Stimulated activated CD4-positive, alpha-beta T cell treated with anti-CD3 and anti-CD28 coated beads, Interleukin-15, amount 100 ng/mL, for 1 hour (primary cell): ENCODE measurements at places on chromosomes 2 and 18.

DNA sequence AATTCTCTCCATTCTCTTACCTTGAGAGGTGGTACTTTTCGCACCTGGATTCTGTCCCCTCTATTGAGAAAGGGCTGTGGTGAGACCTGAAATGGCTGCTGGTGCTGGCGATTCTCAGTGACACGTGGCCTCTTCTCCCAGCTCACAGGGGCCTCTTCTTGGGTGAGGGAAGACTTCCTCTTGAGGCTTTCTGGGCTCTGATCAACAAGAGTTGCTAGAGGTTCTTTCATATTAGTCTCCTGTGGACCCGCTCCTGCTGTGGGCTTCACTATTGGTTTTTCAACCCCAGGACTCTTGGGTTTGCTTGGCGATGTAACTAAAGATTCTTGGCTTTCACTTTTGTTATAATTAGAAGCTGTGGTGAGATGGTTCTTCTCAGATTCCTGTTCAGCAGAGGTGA lies 76.3 kb upstream of the DTNB start:
- no peak for DNase-seq

GRCh38 chr2:200860092-200860795 lies 4.2 kb downstream of the CLK1 start:
- no peak for DNase-seq

GRCh38 chr2:127389778-127390435 lies 2.1 kb upstream of the MAP3K2 start:
- DNase-seq, result no peak

DNA sequence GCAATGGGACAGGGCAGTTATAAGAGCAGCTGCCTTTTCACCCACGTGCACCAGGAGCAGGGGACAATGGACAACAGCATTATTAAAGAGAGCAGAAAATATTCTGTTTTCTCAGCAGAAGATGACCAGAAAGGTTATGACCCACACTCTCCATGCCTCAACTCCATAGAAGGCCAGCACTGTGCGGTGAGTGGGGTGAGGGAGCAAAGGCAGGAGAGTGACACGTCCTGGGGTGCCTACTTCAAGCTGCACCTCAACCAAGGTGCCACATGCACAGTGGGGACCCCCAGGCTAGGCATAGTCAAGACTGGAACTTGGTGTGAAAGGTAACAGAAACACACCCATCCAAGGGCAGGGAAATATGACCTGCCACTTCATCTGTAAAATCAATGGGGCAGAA lies 50.4 kb downstream of the POLR1A start:
- no peak for DNase-seq

GRCh38 chr2:238810321-238810720 lies 37.6 kb upstream of the TWIST2 start:
- no peak for DNase-seq

DNA sequence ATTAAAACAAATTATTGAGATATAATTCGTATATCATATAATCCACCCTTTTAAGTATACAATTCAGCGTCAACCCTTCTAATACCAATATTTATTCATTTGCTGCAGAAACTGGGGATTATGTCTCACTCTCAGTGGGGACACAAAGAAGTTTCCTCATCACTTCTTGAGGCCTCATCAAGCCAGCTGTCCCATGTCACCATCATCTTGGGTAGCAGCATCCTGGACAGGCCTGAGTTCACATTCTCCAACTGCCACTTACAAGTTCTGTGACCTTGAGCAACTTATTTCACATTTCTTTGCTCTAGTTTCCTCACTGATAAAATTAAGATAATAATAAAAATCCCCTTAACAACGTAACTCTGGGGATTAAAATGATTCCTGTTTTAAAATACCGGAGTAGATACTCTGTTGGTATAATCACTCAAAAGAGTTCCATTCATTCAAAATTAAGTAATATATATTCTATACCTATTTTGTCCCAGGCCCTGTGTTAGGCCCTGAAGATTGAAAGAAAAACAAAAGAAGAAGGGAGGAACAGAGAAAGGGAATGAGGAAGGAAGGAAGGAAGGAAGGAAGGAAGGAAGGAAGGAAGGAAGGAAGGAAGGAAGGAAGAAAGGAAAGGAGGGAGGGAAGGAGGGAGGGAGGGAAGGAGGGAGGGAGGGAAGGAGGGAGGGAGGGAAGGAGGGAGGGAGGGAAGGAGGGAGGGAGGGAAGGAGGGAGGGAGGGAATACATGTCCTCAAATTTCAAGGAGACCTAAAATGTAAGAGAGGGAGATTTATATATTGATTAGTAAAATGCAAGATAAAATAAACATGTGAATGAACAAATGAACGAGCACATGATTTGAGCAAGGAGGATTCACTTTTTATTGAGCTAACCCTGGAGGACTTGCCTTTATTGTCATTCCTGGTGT lies 42.4 kb downstream of the NCKAP5 start:
- no peak for DNase-seq

DNA sequence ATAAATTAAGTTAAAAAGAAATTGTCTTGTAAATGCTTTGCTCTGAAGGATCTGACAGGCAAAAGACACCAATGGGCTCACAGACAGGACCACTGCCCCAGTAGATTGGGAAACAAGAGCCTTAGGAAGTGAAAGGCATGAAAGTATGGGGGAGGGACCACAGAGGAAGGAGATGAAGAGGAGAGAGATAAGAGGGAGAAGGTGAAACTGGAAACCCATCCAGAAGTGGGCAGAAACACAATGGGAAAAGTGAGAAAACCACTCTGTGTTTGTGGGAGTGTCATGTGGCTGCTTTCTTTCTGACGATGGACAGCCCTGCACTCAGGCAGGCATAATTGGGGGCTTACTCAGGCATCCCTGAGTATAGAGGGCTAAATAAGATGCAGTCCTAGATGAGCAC lies 101.5 kb upstream of the STON1 start:
- no peak for DNase-seq

DNA sequence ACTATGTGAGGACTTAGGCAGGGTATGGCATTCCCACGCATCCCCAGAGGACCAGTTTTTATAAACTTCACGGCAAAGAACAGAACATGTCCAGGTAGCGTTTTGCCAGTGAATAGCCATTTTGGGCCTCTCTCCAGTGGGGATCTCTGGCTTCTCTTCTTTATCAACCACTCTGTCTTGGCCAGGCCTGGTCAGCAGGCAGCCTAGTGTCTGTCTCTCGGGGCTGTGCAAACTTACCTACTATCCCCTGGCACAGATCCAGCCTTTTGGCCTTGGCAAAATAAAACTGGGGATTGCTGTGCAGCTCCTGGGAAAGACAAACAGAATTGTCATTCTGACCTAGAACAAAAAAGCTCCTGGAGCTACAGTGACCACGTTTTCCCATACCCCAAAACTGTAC lies 14.5 kb downstream of the CAPN14 start:
- no peak for DNase-seq

- no peak for DNase-seq
Observed at GRCh38 chr18:24964216-24964615, 387.8 kb downstream of the ZNF521 start.

DNA sequence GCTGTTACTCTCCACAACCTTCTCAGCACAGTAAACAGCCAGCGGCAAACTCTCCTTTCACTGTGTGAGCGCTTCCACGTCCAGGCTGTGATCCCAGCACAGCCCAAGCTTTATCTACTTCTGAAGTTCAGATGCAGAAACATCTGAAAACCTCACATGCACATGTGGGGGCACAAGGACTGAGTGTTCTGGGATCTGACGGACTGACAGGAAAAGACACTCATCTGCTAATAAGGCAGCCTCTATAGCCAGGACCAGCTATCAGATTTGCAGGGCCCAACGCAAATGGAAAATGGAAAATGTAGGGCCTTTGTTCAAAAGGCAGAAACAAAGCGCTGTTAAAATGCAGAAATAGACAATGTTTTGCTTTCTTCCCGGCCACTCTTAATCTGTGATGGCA lies 133.8 kb upstream of the ARHGAP28 start:
- no peak for DNase-seq

GRCh38 chr2:118148133-118148532 lies 59.9 kb downstream of the INSIG2 start:
- no peak for DNase-seq

DNA sequence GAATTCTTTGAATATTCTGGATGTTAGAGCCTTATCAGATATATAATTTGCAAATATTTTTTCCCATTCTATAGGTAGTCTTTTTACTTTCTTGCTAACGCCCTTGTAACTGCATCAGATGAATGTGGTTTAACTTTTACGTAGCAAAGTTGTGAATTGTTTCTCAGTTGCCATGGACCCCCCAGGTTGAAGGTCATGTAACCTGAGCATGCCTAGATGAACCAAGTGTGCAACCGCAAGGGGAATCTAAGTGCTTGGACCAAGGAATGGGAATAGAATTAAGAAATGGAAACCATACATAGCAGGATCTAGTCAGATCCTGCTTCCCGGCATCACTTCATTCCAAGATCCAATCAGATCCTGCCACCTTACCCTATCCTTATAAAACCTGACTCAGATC lies 65.1 kb upstream of the TNP1 start:
- DNase-seq, result no peak

DNA sequence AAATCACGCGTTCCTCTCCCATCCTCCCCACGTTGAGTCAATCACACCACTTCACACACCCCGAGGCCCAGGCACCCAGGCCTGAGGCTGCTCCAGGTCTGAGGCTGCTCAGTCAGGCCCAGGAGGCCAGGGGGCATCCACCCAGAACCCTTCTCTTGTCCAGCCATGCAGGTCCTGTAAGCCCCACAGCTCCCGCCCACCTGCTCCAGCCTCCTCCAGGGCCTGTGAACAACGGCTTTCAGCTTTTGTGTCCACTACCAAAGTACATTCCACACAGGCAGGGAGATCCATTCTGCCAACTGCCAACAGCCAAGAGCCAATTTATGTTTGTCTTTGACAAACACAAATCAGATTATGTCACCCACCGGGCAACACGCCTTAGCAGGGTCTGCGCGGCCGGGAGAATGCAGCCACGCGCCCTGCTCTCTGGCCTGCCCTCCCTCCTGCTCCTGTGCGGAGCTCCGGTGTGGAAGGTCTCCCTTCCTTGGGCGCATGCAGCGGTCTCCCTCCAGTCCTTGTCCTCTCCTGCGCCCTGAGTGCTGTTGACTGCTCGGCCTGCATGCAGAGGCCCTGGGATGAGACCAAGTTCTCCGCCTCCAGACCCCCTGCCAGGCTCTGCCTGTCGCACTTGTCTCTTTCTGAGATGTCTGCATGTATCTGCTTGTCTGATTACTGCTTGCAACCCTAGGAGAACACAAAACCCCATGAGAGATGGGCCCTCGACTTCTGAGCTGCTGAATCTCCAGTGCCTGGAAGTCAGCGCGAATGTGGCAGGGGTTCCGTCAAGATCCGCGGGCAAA lies 146.6 kb downstream of the ZNF516 start:
- DNase-seq, result no peak

DNA sequence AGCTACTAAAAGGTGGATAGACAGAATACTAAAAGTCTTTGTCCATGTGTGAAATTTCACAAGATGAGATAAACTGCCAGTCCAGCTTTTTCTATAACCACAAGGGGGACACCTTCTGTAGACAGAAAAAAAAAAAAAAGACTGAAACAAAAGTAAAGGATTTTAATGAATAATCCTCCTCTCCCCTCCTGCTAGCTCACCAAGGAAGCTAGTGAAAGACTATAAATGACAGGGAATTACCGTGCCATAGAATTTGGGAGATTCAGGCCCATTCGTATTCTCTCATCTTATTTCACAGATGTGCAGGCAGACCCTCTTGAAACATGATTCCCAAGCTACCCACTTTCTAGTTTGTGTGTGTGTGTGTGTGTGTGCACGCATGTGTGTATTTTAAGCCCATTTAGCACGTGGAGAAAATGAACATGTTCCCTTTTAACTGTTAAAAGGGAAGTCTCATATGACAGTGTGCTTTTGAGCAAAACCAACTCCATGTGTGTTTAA lies 36.3 kb upstream of the SLC8A1 start:
- no peak for DNase-seq

DNA sequence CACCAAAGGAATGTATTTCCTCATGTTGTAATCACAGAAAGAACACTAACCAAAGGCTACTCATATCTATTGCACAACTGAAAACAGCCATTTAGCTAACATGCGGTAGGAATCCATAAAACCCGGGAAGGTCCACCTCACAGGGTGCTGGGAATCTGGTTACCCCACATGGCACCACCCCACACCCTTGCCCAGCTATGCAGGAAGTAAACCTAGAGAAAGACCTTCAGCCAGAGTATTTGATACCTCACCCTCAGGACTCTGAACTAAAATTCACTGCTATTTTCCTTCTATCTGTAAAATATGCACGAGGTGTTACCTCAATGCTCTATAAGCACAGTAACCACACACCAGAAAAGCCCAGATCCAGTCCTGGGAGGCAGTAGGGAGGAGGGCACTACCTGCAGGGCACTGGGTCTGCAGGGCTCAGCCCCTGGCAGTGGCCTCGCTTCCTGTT lies 45.8 kb downstream of the PTPN2 start:
- DNase-seq, result no peak

DNA sequence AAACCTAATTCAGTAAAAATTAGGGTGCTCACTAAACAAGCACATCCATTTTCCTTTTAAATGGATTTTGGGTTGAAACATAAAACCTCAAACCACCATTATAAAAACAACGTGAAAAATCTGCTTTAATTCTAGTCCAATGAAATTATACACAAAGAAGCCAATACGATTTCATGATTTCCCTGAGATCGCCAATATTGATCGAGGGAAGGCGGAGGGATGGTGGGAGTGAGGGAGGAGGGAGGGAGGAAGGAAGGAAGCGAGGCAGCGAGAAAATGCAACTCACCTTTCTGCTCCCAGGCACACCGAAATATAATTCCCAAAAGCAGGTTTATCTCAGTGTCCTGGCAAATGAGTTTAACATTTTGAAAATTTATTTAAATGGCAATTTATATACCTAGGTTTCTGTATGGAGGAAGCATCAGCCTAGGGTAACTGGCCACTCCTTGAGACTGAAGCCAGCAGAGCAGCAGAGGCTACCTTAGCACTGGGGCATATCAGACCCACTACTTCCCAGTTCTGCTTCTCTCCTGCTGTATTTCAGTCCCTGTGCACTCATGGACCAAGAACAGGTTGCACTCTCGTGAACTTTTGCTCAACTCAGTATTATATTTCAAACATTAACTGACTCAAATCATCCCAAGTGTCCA lies 2.3 kb upstream of the ONECUT2 start:
- DNase-seq, result no peak

GRCh38 chr18:22753130-22753831 lies 179.8 kb upstream of the RBBP8 start:
- no peak for DNase-seq

- no peak for DNase-seq
Observed at GRCh38 chr2:234102112-234102511, 51.6 kb downstream of the SPP2 start.

- no peak for DNase-seq
Observed at GRCh38 chr2:206572725-206573124, 69.6 kb upstream of the FAM237A start.
